ENCODE measurements at places on chromosomes 3 and 15.

DNA sequence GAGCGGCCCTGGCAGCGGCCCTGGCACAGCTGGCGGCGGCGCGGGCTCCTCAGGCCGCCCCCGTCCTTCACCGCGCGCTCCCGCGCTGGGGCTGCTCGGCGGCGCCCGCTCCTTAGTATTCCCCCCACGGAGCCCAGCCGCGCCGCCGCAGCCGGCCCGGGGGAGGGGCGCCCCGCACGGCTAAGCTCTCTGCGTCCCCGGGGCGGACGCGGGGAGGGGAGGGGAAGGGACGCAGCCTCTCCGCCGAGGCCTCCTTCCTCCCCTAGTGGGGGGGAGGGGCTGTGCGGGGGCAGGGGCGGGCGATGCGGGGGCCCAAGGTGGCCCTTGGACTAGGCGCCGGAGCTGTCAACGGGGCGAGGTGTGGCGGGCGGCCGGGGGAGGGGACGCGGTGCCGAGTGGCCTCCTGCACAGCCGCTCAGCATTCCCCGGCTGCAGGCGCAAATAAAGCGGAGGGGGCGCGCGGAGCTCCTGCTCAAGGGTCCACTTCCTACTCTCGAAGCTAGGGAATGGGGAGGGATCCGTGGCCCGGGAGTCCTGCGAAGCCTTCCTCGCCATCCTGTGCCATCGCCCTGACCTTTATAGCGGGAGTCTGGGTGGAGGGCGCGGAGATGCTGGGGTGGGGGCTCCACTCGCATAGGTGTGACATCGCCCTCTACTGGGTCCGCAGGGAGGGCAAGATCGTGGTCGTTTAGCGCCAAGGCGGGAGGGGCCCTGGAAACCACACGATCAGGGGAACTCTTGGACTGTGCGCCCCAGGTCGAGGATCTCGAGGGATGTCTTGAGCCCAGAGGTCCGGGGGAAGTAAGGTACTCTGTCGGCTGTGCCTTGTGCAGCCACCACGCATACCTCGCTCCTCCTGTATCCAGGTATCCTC, 22.2 kb downstream of the EPHB3 start:
- DNase-seq, result no peak

- DNase-seq, result no peak
Observed at GRCh38 chr3:11539218-11539617, 104.5 kb downstream of the VGLL4 start.

GRCh38 chr15:68372291-68372811, 59.6 kb downstream of the ITGA11 start:
- DNase-seq, result no peak

GRCh38 chr3:10777627-10778026, 38.4 kb upstream of the SLC6A11 start:
- no peak for DNase-seq

GRCh38 chr15:32786906-32787305, 69.1 kb downstream of the GREM1 start:
- DNase-seq, result no peak

GRCh38 chr3:40290396-40290795, 19.1 kb upstream of the EIF1B start:
- DNase-seq, result no peak

DNA sequence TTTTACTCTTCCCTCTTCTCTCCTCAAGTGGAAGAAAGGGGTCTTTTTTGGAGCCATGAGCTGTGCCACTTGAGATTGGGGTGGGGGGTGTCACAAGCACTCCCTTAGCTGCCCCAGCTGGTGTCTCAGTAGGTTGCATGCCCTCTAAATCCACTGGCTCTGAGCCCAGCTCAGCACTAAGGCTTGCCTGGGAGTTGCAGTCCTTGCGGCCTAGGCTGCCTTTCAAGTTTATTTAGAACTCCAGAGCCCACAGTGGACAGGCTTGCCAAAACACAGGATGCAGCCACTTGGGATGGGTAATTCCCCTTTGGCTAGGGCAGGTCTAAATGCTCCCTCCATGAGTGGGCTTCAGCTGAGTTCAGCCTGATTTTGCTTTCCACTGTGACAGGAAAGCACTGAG, 24.7 kb downstream of the C3orf20 start:
- DNase-seq, result no peak

GRCh38 chr3:190886945-190887344, 24.5 kb upstream of the GMNC start:
- DNase-seq, result no peak

DNA sequence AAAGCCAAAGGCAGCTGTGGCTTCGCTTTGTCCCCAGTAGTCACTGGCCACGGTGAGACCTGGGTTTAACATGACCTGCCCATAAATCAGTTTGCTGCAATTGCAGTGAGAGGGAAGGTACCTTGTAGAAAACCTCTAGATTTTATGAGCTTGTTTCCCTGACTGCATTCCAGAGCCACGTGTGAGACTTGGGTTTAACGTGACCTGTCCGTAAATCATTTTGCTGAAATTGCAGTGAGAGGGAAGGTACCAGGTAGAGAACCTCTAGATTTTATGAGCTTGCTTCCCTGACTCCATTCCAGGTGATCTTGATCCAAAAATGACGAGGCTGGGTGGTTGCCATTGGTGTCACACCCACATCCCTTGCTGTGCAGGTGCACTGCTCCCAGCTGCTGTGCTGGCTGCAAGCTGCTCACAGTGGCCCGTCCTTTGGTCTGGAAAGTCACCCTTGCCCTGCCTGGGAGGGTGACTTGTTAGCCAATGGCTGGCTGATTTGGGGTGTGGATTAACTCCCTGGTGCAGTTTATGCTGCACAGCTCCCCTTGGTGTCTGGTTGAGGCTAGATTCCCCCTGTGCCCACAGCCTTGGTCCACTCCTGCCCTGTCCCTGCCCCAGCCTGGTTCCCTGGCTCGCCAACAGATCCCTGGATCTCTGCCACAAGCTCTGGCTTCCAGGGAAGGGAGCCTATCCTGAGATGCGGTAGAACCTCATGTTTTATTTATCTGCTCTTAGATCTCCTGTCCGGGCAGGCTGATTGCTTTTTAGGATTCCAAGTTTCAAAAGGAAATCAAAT, 192.7 kb upstream of the CTDSPL start:
- DNase-seq, result no peak

GRCh38 chr3:131901686-131902085, 133.1 kb downstream of the CPNE4 start:
- DNase-seq, result no peak

GRCh38 chr15:71060983-71061382, 54.3 kb upstream of the THSD4 start:
- no peak for DNase-seq

- no peak for DNase-seq
Observed at GRCh38 chr3:31565288-31565687, 32.6 kb downstream of the STT3B start.

DNA sequence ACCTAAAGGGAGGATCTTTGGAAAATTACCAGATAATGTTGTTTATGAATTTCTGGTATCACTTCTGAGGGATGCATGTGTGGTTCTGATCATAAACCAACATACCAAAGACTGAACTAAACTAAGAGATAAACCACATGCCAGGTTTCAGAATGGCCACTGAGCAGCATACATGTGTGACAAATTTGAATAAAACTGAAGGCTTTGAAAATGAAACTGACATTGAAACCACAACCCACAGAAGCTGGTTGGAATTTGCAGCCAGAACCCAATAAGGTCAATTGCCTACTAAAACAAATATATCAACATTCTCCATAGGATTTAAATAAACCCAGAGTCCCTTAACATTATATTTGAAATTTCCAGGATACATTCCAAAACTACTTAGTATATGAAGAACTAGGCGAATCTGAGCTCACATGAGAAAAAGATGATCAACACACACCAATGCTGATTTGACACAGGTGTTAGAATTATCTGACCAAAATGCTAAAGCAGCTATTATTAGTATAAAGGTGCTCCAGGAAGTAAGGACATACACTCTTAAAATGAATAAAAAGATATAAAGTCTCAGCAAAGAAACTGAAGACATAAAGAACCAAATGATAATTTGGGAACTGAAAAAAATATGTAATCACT, 125.0 kb downstream of the ZNF280D start:
- DNase-seq, result peak; percentile 1

GRCh38 chr3:79424811-79425210, 343.0 kb downstream of the ROBO1 start:
- no peak for DNase-seq

DNA sequence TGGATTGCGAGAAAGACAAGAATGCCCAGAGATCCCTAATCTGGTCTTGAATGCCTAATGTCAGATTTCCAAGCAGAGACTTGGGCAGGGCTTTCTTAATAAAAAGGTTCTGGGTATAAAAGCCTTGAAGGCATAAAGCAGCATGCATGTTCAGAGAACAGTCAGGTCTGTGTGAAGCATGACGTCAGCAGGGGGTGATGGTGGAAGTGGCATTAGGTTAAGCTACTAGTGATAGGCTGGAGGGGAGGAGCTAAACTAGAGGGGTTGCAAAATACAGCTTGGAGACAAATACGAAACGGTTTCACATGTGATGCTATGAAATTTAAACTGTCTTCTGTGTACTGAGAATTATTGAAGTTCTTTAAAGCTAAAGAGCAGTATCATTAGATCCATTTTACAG, 125.6 kb downstream of the VPS8 start:
- DNase-seq, result no peak

- no peak for DNase-seq
Observed at GRCh38 chr15:80596521-80596976, 98.6 kb upstream of the ABHD17C start.

DNA sequence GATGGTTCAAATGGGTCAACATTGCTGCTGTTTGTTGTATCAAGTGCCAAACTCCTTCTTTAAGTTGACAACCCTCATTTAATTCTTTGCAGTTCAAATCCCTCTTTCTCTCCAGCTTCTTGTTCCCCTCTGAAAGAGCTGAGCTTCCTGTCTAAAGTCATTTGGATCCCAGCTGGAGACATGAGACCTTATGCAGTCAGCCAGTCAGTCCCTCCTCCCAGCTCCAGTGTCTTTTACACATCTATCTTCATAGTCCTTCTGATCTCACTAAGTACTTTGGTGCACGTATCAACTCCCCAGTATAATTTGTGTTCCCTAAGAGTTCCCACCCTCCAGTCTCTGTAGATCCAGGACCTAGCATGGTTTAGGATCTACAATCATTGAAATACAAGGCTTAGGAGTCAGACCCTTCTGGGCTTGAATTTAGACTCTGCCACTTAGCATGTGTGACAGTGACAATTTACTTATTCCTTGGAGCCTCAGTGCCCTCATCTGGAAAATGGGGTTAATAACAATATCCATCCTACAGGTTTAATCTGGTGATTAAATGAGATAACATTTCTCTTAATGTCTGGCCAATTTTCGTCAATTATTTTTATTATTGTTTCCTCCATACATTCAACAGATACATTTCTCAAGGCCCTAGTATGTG, 102.8 kb upstream of the SEMA6D start:
- DNase-seq, result no peak

GRCh38 chr3:126911162-126912026, 71.5 kb upstream of the PLXNA1 start:
- no peak for DNase-seq

GRCh38 chr3:184814214-184814613, 2.2 kb downstream of the VPS8 start:
- no peak for DNase-seq

GRCh38 chr15:80585544-80586018, 109.5 kb upstream of the ABHD17C start:
- DNase-seq, result no peak

GRCh38 chr3:177185035-177185574, 12.2 kb downstream of the TBL1XR1 start:
- no peak for DNase-seq

DNA sequence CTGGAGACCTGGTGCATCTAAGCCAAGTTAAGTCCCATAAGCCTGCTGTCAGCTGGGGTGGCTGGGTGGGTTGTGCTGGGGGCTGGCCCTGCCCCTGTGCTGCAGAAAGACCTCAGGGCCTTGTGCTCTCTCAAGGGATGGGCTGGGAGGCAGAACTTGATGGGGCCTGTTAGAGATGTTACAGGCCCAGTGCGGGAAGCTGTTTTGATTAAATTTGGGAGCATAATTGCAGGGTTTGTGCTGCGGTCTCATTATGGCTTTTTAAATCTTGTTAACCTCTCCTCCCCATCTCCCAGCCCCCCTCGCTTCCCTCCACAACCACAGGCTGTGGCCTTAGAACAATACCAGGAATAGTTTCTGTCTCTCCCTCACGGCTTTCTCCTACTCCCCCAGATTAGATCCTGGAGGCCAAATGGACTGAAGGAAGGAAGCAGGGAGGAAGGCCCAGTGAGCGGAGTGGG, 87.6 kb upstream of the TLE3 start:
- no peak for DNase-seq

DNA sequence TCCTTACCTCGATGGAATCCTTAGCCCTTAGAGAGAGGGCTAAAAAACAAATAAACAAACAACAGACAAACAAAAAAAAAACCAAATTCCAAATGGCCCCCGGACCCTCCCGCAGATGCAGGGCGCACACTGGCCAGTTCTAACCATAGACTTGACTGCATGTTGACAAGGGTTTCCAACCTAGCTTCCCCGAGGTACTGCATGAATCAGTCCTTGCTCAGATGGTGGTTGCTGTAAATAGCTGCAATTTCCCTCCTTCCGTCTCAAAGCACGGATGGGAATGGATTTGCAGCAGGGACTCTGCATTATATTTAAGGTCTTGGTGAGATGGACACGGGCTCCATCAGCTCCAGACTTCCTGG, 162.8 kb downstream of the CD47 start:
- DNase-seq, result no peak

DNA sequence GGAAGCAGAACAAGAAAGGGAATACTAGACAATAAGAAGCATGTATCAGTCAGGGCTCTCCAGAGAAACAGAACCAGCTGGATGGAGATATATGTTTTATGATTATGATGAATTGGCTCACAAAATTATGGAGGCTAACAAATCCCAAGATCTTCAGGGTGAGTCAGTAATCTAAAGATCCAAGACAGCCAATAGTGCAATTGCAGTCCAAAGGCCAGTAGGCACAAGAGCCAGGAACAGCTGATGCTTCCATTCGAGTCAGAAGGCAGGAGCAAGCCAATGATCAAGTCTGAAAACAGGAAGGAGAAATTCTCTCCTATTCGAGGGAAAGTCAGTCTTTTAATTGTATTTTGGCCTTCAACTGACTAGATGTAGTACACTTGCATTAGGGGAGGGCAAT, 164.9 kb upstream of the ST8SIA2 start:
- DNase-seq, result no peak

GRCh38 chr3:23438657-23439056, 235.5 kb downstream of the UBE2E2 start:
- no peak for DNase-seq

- DNase-seq, result no peak
Observed at GRCh38 chr3:71718072-71718471, 7.1 kb downstream of the EIF4E3 start.

DNA sequence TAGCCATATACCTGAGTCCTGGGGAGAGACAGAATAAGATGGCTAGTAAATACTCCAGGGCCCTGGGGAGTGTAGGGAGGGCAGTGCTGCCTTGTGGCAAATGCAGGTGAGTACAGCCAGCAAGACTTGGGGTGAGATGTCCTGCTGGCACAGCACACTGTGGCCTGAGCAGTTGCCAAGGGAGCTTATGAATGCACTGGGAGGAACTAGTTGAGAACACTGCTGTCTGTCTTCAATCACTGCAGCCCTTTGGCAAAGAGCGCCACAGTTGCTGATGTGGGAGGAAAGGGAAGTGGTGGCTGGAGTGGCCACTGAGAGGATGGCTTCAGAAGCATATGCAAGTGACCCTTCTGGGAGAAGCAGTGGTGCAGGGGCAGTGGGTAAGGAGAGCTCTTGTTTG, 264.6 kb downstream of the RORA start:
- no peak for DNase-seq

GRCh38 chr3:134624537-134625287, 26.1 kb downstream of the KY start:
- no peak for DNase-seq

All from retinal pigment epithelial cell (primary cell).